H9 (cell line): ENCODE measurements at places on chromosomes 2 and 18.

DNA sequence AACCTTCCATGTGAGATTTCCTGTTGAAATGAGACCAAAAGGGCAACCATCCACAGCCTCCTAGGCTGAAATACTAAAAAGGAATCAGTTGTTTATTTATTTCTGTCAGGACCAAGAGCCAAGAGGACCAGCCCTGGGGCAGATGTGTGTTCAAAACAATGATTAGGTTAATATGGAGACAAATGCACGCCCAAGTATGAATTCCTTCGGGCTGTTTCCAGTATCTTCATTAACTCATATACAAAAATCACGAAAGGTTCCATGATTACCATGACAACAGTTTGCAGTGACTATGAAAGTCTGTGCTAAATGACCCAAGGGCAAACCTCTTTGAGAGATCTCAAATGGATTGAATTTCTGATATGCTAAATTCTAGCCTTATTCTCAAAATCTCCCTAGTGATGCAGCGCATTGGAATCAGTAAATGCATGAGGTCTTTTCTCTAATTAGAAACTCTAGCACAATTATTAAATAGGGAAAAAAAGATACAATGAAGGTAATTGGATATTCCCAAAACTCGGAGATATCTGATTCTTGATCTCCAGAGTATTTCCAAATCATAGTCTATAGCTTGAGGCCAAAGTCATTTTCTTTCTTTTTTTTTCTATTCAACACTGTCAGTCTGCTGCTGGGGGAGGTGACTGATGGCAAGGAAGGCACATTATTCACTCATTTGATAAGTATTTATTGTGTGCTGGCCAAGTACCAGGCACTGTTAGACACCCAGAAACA, 35.6 kb downstream of the VIT start:
- no peak for DNase-seq

DNA sequence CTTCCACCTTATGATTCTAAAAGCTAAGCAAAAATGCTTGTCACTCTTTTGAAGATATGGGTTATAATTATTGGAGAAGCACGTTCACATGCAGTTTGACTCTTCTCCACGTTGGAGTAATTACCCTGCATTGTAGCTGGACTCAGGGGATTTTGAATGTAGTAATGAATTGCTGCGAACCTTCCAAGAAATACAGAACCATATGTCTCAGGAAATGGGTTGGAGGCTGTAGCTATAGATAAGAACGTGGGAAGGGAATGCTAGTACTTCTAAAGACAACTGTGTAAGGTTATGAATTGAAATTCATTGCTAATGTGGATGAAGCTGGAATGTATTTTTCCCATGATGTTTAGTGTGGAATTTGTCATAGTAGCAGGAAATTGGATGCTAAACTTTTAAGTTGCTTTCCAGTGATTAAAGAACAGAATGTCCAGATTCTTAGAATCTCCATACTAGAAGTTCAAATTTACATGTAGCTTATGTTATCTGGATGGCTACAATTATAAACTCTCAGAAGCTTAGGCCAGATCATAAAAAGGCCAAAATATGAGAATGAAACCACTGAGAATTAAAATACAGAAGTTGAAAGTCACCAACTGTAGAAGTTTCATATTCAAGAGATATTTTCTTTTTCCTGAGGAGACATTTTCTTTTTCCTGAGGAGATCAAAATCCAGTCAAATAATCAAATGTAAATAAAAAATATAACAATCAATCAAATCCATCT, 27.3 kb upstream of the SPOPL start:
- no peak for DNase-seq

- DNase-seq: no peak
Observed at GRCh38 chr2:60268032-60268431, 285.4 kb downstream of the BCL11A start.

GRCh38 chr2:95348609-95349567, 51.7 kb downstream of the KCNIP3 start:
- peak; percentile 25 for DNase-seq

DNA sequence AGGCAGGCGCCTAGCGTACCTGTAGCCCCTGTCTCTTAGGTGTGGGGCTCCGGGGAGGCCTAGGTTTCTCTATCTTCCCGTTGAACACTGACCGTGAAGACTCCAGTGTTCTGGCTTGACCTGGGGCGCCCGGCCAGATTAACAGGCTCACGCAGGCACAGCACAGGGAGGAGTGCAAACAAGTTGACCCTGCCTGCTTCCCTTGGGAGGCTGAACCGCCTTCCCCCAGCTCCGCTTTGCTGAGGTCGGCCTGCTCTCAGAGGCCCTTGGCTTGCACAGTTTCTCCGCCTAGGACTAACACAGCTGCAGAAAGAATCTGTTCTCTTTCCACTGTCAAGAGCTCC, 567 bp downstream of the PCYOX1 start:
- no peak for DNase-seq

DNA sequence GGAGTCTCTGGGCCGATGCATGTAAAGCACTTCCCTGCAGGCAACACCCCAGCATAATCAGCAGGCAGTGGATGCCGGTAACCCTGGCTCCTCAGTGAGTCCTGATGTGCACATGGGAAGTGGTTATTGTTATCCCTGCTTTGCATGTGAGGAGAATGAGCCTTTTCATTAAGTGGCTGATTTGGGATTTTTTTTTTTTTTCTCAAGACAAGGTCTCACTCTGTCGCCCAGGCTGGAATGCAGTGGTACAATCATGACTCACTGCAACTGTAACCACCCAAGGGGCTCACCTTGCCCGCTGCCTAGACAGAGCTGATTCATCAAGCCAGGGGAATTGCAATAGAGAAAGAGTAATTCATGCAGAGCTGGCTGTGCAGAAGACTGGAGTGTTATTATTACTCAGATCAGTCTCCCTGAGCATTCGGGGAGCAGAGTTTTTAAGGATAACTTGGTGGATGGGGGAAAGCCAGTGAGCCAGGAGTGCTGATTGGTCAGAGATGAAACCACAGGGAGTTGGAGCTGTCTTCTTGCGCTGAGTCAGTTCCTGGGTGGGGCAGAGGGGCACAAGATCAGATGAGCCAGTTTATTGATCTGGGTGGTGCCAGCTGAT, 95.4 kb downstream of the SOCS6 start:
- no peak for DNase-seq

- no peak for DNase-seq
Observed at GRCh38 chr2:187377340-187377739, 70.7 kb downstream of the CALCRL start.

DNA sequence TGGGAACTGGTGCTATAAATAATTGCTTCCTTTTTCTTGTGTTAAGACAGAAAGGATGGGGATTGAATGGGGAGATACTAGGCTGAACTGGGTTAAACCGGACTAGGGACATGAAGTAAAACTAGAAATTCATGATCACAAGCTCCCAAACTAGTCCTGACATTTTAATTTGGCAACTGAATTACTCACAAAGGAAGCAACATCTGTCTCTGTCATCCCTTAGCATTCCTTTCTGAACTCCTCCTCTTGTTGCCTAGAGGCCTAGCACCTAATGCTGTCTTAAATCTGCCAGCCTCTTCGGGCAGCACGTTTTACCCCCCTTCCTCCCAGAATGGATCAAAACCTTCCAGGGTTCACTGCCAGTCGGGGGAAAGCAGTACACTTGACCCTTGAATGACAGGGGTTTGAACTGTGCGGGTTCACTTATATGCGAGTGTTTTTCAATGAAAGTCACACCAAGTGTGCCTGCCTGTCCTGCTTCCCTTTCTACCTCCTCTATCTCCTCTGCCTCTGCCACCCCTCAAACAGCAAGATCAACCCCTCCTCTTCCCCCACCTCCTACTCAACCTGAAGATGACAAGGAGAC, 8.2 kb downstream of the KCTD1 start:
- no peak for DNase-seq

DNA sequence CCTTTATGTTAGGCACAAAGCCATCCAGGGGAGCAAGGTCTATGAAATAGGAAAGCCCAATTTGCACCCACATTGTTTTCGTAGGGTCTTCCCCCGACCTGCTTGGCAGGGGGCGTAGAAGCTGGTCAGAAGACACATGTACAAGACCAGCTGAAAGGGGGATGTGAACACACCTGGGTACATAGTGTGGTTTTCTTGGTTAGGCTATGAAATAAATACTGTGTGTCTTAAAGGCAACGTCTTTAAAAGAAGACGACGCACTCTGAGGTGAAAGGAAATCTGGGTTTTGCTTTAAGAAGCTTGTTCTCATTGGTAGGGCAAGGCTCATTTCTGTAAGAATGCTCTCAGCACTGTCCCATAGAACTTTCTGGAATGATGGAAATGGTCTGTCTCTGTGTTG, 60.0 kb upstream of the KLF7 start:
- DNase-seq: no peak

DNA sequence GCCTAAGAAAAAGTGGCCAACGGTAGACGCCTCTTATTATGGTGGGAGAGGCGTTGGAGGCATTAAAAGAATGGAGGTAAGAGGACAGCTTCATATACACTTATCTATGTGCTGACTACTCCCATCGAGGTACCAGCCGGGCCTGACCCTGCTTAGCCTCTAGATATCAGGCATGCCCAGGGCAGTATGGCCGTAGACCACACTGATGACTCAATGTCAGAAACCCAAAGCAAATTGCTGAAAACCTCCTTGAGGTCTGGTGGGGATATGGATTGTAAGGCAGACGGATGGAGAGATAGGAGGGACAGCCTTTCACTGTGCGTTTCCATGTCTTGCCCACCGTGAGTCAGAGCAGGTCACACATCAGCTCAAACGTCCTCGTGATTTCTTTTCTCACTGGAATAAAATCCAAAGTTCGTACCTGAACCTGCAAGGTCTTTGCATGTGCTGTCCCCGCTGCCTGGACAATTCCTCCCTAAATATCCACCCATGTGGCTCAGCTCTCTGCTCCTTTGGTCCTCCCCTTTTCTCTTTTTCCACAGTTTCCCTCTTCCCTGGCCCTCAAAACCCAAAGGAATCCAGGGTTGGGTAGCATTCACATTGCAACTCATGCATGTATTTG, 168.9 kb downstream of the ANTXR1 start:
- DNase-seq: no peak

- no peak for DNase-seq
Observed at GRCh38 chr2:3071685-3072263, 305.8 kb downstream of the EIPR1 start.

DNA sequence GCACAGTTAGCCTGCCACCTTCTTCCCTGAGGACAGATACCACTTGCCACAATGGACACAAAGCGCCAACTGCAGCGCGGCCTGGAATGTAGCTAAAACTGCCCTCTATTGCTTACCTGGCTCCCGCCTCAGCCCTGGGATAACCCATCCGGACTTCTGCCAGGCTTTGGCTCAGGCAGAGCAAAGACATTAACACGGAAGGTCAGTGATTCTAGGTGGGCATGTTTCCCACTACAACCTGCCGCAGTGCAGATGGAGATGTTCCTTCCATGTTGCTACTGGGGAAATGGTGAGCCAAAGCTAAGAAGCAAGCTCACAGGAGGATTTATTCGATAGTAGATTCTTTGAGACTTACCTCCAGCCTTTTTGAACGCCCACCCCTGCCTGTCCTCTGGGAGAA, 74.8 kb downstream of the XDH start:
- no peak for DNase-seq

DNA sequence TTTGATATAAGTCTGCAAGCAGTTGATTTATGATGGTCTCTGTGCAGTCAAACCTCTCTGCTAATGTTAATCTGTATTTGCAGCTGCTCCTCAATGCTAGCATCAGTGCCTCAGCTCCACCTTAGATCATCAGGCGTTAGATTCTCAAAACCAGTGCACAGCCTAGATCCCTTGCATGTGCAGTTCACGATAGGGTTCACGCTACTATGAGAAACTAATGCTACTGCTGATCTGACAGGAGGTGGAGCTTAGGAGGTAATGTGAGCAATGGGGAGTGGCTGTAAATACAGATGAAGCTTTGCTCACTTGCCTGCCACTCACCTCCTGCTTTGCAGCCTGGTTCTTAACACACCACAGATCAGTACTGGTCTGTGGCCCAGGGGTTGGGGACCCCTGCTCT, 18.4 kb downstream of the RBKS start:
- no peak for DNase-seq

DNA sequence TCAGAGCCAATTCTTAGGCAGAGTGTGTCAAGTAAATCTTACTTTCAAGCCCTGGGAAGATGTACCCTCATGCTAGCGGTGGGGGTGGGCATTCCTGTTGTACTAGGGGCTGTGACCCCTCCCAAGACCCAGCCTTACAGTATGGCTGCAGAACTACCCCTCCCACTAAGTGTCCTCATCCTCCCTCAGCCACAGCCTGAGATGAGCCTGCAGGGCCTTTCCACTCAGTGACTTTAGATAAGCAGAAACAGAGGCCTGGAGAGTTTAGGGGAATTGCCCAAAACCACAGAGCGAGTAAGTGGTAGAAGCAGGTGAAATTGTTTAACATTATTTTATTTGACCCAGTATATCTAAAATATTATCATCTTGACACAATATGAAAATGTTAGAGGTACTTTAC, 36.6 kb downstream of the TTC32 start:
- DNase-seq: no peak

- DNase-seq: no peak
Observed at GRCh38 chr2:60821133-60821469, 60.3 kb upstream of the REL start.

GRCh38 chr2:10264506-10265328, 38.0 kb upstream of the HPCAL1 start:
- DNase-seq: no peak

- no peak for DNase-seq
Observed at GRCh38 chr18:50973367-50974126, 5.7 kb downstream of the ELAC1 start.

- peak; percentile 80 for DNase-seq
Observed at GRCh38 chr2:219073413-219074129, 12.8 kb upstream of the IHH start.

DNA sequence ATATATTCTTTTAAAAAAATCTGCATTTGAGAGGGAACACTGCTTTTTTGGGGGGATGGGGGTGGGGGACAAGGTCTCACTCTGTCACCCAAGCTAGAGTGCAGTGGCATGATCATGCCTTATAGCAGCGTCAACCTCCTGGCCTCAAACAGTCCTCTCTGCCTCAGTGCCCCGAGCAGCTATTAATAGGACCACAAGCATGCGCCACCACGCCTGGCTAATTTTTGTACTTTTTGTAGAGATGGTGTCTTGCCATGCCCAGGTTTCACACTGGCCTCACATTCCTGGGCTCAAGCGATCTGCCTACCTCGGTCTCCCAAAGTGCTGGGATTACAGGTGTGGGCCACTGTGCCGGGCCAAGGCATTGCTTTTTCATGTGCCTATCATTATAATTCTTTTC, 154.2 kb downstream of the ATAD2B start:
- no peak for DNase-seq

DNA sequence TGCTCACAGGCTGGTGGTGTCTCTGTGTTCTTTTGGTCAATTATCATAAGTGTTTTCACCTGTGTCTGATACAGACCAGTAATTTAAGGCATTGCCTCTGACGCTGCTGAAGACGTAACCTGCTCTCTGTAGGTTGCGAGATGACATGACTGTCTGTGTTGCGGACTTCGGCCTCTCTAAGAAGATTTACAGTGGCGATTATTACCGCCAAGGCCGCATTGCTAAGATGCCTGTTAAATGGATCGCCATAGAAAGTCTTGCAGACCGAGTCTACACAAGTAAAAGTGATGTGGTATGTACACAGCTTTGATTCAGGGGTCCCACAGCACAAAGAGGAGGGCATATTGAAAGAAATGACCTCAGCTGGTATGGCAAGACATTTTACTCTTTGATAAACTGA, 33.8 kb upstream of the TMEM87B start:
- no peak for DNase-seq
